Kidney (tissue), 22 donors: ENCODE measurements at places on chromosomes 3 and 15. TPM values are rescaled to one million over a fixed set of nuclear protein-coding genes. Genes with fewer than 3 reads are reported as not detected.

DNA sequence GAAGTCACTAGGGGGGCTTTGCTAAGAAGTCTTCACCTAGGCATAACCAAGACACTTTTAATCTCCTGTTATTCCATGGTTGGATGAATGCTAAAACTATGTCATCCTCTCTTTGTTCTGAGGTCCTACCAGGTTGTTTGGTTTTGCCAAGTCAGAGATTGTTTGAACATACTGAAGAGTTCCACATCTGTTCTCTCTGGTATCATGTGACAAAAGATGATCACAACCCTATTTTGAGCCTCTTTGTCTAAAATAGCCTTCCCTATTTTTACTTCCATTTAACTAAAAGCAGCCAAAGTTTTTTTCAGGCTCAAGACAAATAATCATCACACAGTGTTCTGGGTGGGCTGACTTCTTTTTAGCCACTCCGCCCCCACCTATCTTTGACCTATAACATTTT, 218.4 kb upstream of the LMCD1 start:
- DNase-seq, result no peak

The MTFMT gene
- polyA plus RNA-seq, result 11.7 TPM

The NR2E3 gene
- polyA plus RNA-seq, result not detected

- no peak for DNase-seq
Measured at GRCh38 chr3:34258271-34258998, 460.0 kb downstream of the PDCD6IP start.

- no peak for DNase-seq
Measured at GRCh38 chr15:54250326-54250725, 272.1 kb downstream of the UNC13C start.

The FAM174B gene
- polyA plus RNA-seq, result 9.8 TPM

GRCh38 chr15:74438721-74439316, 5.1 kb upstream of the SEMA7A start:
- peak; percentile 81 for DNase-seq

GRCh38 chr3:112115161-112115739, 17.8 kb downstream of the GCSAM start:
- no peak for DNase-seq

The TMCO5A gene
- polyA plus RNA-seq, result not detected

The CCR8 gene
- not detected for polyA plus RNA-seq

- no peak for DNase-seq
Measured at GRCh38 chr3:130276203-130276803, 69.2 kb upstream of the COL6A5 start.

DNA sequence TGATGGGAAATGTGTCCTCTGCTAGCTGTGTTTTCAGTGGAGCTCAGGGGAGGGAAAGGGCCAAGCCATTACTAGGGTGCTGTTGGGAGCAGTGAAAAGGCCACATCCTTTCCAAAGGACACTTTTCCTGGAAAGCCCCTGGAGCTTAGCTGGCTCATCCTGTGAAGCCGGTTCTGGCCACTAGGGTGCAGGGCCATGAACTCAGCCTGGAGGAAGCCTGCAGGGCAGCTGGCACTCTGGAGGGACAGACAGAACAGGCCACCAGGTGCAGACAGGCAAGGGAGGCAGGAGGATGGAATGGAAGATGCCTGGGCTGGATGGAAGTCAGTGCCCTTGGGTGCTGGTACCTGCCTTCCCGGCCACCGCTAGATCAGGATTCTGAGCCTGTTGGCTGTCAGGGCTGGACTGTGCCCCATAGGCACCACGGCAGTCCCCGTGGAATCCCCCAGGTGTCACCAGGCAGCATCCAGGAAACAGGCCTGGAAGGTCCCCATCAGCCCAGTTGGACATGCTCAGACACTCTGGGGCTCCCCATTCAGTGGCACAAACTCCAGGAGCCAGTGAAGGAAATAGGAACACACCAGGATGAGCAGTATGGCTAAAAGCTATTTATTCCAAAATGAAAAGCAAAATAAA, 76.2 kb upstream of the C2CD4B start:
- DNase-seq, result no peak

GRCh38 chr15:66897416-66897815, 168.0 kb upstream of the SMAD3 start:
- no peak for DNase-seq

The GHSR gene
- not detected for polyA plus RNA-seq

DNA sequence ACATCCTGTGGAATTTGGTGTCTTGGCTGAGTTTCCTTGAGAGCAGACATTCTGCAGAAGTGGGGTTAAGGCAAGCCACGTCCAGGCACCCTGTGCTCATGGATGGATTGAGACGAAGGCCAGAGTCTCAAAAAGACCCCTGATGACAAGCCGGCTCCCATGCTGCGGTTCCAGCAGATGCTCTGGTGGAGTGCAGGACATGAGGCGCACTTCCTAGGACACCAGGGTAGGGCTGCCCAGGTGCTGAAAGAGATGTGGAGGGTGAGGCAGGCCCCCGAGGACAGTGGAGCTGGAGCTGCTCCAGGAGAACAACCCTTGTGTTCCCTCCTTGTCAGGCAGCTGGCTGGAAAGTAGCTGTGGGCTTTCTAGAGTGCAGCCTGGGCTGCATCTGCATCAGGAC, 81.0 kb downstream of the ASB7 start:
- DNase-seq, result no peak

DNA sequence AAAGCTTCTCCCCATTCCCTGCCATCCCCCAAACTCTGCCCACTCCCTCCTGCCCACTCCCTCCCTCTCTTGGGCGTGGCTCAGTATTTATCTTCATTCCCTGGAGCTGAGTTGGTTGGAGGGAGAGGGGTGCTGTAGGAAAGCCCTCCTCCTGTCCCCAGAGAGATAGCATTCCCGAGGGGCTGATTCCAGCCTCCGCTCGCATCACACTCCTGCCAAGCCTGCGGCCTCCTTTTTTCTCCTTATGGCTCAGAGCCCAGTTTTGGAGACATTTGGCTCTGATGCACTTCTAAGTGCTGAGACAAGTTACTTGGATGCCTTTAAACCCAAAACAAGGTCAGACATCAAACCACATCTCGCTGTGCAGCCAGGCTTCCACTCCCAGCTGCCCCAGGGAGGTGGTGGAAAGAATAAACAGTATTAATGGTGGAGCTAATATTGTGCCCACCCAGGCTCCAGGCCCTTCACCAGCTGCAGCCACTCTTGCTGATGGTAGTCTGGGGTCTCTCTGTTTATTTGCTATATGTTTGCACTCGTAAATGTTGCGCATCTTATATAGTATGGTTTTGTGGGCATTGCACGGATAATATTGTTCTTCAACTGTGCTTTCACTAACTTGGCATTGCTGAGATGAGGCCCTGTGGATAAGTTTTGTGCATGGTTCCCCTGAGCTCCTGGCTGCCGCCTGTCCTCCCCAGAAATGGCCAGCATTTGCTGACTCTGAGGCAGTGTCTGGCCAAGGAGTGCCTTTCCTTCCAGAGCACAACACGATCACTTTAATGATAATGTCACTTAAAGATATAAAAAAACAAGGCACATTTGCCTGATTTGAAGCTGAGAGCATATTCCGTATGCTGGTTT, 157.2 kb downstream of the LRRC28 start:
- no peak for DNase-seq

- DNase-seq, result no peak
Measured at GRCh38 chr15:48680841-48681240, 35.3 kb upstream of the FBN1 start.

DNA sequence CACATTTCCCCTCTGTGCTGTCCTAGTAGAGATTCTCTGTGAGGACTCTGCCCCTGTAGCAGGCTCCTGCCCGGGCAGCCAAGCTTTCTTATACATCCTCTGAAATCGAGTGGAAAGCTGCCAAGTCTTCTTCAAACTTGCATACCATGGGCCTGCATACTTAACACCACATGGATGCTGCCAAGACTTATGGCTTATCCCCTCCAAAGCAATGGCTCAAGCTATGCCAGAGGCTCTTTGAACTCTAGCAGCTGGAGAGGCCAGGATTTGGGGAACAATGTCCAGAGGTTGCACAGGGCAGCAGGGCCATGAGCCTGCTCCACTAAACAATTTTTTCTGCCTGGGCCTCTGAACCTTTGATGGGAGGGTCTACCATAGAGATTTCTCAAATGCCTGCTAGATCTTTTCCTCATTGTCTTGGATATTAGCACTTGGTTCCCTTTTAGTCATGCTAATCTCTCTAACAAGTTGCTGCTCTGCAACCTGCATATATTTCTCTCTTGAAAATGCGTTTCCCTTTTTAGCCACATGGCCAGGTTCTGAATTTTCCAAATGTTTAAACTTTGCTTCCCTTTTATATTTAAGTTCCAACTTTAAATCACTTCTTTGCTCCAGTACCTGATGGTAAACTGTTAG, 6.1 kb upstream of the PLSCR4 start:
- no peak for DNase-seq

The SPRED1 gene
- 4.6 TPM for polyA plus RNA-seq

The CASR gene
- 14.8 TPM for polyA plus RNA-seq

The CD80 gene
- not detected for polyA plus RNA-seq

The KCNAB1 gene
- 1.7 TPM for polyA plus RNA-seq

- no peak for DNase-seq
Measured at GRCh38 chr3:144429719-144430121, 458.1 kb downstream of the DIPK2A start.

GRCh38 chr3:8887435-8888300, 75.6 kb downstream of the RAD18 start:
- DNase-seq, result no peak

DNA sequence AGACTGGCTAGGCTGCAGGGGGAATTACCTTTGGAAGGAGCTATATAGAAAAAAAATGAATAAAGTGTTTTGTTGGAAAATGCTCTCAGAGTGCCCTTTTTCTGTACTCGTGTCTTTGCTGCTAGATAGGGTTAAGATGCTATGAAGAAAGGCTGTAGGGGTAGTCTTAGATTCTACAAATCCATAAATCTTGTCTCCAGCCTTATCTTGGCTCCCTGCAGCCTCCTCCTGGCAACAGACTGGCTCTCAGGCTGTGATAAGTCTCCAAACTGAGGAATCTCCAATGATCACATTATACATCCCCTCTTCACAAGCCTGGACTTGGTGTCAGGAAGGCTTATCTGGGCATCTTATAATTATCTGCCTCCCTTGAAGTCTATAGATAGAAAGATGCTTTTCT, 9.3 kb downstream of the LPCAT4 start:
- DNase-seq, result no peak

GRCh38 chr3:99960941-99961340, 143.3 kb downstream of the CMSS1 start:
- DNase-seq, result peak; percentile 53

DNA sequence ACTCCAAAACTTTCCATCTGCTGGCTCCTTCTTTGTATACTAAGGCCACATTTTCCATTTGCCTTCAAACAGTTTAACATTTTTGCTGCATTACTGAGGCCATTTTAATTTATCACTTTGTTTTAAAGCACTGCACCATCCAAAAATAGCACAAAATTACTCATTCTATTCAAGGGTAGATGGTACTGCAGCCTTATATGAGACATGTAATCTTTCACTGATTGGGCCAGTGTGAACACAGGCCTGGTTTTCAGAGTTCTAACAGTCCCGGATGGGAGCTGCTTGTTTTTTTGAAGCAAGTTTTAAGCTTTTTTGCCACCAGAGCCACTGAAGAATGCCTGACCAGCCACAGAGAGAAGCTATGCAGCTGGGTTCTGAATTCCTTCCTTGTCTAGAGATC, 172.3 kb upstream of the TSC22D2 start:
- no peak for DNase-seq

GRCh38 chr15:48992545-48992944, 28.8 kb upstream of the SHC4 start:
- DNase-seq, result no peak

GRCh38 chr15:72197460-72198355, at the start of gene GRAMD2A:
TSS of gene GRAMD2A (minus strand) at chr15:72197787.
- DNase-seq, result peak; percentile 68

The RTP1 gene
- polyA plus RNA-seq, result not detected

The CLDN18 gene
- not detected for polyA plus RNA-seq

DNA sequence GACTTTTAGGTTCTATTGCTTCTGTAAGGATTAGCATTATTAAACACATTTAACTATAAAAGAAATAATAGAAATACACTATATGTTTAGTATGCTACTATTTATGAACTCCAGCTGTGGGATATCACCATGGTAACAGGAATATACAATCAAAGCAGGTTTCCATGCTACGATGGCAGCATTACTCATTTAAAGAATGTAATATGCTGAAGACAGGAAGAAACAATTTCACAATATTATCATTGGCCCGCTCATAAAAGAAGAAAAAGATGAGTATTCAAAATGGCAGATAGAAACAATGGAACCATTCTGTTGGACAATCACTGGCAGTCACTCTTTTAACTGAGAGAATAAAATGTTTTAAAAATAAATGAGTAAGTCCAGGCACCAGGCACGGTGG, 153.4 kb downstream of the CBLB start:
- DNase-seq, result no peak

- DNase-seq, result peak; percentile 90
Measured at GRCh38 chr3:5426094-5426883, 238.8 kb downstream of the EDEM1 start.

- DNase-seq, result no peak
Measured at GRCh38 chr3:12620305-12620704, 43.6 kb downstream of the RAF1 start.
